Activated CD4-positive, CD25-positive, alpha-beta regulatory T cell treated with anti-CD3 and anti-CD28 coated beads, Interleukin-2, amount 50 U/mL, for 72 hours (primary cell): ENCODE measurements at places on chromosomes 1 and 21.

GRCh38 chr21:45525910-45526306, 16.3 kb downstream of the SLC19A1 start:
- DNase-seq: no peak

- no peak for DNase-seq
Observed at GRCh38 chr1:4460052-4460451, 194.4 kb upstream of the AJAP1 start.

DNA sequence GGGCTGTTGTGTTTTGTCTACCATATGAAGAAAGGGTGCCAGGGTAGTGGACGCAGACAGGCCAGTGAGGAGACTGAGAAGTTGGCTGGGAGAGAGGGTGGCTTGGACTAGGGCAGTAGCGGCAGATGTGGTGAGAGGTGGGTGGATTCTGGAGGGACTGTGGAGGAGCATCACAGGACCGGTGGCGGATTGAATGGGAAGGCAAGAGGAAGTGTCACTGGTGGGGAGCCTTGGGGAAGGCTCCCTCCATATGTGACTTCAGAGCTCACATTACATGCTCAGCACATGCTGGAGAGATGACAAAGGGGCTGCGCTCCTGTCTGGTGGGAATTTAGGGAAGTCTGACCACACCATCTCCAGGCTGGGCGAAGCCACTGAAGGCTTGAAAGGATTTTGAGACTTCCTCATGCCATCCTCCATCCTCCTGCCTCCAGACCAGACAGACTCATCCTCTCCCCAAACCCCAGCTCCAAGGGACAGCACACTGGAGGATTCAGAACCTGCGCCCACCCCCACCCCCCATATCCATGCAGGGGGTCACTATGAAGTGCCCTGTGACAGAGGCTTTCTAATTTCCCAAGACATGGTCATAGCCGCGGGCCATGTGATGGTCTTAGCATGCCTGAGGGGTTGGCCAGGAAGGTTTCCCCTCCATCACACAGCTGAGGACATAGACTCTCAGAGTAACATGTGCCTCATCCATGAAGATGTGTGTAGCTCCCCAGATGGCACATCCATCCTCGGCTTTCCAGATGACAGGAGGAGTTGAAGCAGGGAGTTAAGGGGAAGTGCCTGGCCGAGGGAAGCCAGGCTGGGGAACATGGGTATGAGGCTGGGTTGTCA, 138.8 kb upstream of the WNT4 start:
- DNase-seq: no peak

DNA sequence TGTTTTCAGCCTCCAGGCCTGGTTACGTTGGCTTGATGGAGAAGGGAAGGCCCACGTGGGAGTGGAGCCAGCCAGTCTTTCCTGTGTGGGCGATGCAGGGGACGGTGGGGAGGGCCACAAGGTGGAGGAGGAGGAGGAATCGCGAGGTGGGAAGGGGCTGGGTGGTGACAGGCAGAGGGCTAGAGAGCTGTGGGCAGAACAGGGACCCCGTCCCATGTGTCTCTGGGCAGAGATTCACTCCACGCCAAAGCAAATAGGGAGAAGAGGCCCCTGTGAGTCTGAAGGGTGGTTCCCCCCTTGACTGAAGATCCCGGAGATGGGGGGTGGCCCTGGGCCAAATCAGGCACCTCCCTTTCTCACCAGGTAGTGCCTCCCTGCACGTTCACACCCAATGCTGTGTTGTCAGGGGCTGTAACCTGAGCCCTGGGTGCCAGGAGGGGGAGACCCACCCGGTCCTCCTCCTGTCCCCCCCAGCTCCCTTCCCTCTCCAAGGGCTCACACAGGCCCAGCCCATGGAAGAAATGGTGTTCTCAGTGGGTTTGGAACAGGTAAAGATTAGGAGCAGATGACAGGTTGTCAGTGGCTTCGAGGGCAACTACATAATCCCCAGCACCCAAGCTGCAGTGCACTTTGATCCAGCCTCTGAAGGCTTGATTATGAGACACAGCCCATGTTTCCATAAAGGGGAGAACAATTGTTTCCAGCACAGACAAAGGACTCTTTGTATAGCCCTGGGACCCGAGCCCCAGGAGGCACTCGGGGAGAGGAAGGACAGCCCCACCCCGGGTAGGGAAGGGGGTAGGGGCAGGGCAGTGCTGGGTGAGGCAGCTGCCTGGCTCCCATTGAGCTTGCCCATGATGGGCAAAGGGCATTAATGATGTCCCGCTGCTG, 37.7 kb upstream of the GPR37L1 start:
- DNase-seq: no peak

- no peak for DNase-seq
Observed at GRCh38 chr1:157399343-157399983, 152.9 kb downstream of the FCRL5 start.
